ENCODE measurements at places on chromosomes 2 and 18.

- DNase-seq = no peak
Measured at GRCh38 chr2:26651470-26651771, 10.3 kb upstream of the CIB4 start.

DNA sequence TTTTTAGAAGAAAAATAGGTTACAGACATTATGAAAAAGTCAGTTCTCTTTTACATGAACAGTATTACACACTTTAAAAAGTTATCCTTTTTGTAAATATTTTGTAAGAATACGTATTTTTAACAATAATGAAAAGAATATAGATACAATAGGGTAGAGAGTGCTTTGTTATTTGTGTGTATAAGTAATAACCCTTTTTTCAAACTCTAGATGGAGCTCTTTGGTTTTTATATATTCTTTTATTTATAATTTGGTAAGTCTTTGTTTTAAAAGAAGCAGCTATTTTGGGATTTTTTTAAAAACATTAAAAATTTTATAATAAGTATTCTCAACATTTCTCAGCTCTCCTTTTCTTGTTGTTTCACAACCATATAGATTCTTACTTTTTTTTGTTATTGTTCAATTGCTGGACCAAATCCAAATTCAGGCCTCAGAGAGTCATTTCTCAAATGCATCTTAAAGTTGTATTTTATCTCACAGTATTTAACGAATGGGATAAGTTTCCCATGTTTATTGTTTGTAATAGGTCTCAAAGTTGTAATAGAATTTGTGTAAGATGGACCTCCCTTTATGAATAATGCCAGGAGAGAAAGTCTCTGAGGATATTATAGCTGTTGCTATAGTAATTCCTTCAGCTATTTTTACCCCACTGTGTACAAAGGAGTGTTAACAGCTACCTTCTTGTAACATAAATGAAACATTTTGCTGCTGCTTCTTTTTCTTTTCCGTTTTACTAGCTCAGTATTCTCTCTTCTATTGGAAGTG, 46.4 kb downstream of the ACYP2 start:
- DNase-seq = no peak

DNA sequence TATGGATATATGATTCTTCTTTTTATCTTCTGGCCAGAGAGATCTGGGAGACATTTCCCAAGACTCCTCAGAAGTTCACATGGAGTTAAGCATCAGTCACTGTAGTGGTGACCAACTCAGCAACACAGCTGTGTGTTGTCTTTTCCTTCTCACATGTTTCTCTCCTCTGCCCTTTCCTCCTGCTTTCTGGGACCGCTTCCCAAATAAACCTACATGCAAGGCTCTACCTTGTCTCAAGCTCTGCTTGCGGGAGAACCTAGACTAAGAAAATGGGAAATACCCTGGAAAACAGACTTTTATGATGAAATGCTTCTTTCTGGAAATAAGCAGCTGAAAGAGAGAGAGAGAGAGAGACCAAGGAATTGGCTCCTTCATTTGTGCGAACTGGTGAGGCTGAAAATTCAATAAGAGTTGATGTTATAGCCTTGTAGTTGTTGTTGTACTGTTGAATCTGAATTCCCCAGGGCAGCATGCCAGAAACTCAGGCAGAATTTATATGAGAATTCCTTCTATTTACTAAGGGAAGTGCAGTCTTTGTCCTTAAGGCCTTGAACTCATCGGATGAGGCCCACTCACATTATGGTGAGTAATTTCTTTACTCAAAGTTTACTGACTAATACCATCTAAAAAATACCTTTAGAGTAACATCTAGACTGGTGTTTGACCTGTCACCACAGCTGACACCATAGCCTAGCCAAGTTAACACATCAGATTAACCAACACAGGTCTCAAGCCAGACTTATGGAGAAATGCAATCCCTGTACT, 22.7 kb upstream of the DSC1 start:
- DNase-seq = no peak

GRCh38 chr2:152319822-152320570, 15.0 kb upstream of the FMNL2 start:
- DNase-seq = no peak

- no peak for DNase-seq
Measured at GRCh38 chr18:10727477-10727876, 201.7 kb downstream of the NAPG start.

GRCh38 chr18:41504316-41504715, 450.7 kb upstream of the PIK3C3 start:
- no peak for DNase-seq

GRCh38 chr2:131584380-131584779, 56.7 kb downstream of the CCDC74A start:
- DNase-seq = no peak

DNA sequence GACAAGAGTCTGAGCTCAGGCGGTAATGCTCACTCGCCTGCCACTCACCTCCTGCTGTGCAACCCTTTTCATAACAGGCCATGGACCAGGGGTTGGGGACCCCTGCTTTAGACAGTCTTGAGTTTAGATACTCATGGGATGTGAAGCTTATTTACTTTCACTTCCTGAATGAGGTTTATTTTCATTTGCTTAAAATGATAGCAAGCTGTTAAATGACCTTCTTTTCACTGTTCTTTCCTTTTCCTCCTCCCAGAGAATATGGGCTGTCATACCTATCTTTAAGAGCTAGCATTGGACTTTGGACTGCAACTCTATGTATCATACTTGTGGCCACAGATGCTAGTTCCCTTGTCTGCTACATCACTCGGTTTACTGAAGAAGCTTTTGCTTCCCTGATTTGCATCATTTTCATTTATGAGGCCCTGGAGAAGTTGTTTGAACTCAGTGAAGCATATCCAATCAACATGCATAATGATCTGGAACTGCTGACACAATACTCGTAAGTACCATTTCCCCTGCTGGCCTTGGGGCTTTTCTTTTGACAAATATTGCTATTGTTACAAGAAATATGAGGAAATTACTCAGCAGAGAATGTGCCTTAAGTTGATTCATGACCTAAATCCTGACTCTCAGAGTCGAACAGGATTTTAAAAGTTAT, 168.5 kb downstream of the DPP4 start:
- DNase-seq = no peak

- no peak for DNase-seq
Measured at GRCh38 chr2:129756276-129756675, 223.2 kb upstream of the RAB6C start.

DNA sequence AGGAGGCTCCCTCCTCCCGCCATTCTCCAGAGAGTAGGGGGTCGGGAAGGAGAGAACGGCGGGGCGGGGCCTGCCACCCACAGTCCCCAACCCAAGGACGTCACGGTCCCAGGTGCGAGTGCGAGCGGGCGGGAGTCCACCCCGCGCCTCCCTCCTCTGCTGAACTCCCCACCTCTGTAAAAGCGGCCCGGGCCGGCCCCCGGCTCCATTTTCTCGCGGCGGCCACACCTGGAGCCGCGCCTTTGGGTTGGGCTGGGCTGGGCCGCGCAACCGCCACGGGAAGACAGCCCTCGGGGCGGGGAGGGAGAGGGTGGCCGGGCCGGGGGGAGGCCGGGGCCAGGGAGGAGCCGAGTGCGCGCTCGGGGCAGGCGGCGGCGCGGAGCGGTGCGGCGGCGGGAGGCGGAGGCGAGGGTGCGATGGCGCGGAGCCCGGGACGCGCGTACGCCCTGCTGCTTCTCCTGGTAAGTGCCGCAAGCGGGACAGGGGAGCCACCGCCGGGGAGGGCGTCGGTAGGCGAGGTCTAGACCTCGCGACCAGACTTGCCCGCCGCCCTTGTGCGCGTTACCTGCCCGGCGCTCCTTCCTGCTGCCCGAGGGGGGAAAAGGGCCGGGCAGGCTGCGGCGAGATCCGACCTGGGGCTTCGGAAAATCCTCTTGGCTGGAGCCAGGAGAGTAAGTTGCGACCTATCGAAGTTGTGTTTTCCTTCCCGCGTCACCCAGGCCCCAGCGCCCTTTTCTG, at the start of gene DSG2:
Gene DSG2 (plus strand): TSS at position 342 of the 738 bp plus-strand sequence. CDS start 75 bp downstream, at position 417.
- DNase-seq = no peak

DNA sequence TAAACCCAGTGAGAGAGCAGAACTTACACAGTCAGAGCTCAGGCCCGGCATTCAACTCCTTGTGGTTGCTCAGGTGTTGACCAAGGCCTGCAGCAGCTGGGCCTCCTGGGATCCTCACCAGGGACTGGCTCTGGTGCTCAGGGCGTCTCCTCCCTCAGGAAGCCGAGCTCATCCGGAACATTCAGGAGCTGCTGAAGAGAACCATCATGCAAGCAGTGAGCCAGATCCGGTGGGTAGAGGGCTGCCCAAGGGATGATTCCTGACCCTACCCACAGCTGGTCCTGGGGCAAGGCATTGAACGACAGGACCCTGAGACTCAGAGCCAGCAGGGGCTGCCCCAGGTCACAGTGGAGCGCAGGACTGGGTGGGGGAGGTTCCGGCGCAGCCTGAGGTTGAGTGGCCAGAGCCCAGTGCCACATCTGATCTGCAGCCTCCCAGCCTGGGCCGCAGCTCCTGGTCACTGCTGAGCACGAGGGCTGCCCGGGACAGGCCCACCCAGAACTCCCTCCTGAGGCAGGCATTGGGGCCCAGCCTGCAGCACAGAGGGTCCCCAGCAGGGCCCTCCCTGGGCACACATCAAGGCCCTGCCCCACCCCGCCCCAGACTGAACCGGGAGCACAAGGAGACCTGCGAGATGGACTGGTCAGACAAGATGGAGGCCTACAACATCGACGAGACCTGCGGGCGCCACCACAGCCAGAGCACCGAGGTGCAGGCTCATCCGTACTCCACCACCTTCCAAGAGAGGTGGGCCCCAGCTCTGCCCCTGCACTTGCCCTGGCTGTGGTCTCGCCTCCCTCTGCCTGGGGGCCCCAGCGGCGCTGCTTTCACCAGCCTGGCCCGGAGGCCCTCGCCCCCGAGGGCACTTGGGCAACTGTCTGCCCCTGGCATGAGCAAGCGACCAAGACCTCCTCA, 2.4 kb downstream of the TEKT4 start:
- no peak for DNase-seq

DNA sequence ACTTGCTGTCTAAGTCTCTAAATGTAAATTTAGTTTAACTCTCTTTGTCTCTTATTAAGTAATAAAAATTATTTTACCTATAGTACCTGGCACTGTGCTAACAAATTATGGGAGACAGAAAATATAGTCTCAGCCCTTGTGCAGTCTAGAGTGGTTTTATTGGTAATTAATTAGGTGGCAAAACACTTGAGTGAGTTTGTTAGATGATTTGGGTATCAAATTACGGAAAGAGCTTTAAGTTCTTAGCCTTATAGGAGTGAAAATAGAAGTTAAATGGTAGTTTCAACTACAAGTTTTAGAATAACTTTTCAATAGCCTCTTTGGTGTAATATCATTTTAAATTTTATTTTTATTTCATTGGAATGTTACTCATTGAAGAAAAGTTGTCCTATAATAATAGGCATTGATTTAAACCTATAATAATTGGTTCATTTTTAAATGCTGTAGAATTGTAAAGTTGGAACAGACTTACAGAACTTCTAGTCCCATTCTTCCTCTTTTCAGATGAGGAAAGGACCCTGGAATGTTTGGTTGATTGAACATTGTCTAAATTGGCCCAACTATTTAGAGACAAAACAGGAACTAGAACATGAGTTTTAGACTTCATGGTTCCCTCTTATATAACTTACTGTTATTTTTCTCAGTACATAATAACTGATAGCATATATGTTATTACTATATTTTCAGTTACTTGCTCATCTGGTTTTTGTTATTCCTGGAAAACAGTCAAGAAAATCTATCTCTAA, 10.2 kb upstream of the HTR2B start:
- DNase-seq = no peak

DNA sequence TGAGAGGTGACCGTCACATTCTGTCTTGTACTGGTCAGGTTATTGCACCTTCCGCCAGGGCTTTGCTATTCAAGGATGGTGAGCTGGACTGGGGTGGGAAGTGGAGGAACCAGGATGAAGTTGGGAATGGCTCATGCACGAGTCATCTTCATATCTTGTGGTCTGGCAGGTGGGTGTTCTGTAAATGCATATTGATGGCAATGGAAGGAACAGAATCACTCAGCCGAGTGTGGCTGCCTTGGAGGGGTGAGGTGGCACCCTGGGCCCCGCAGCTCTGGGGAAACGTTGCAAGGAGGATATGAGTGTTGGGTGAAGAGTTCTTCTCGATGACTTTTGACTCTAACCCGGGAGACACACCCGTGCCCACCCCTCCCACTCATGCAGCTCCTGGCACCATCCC, 1.2 kb downstream of the NEU2 start:
- no peak for DNase-seq

- no peak for DNase-seq
Measured at GRCh38 chr2:229519655-229520430, 194.5 kb downstream of the DNER start.

DNA sequence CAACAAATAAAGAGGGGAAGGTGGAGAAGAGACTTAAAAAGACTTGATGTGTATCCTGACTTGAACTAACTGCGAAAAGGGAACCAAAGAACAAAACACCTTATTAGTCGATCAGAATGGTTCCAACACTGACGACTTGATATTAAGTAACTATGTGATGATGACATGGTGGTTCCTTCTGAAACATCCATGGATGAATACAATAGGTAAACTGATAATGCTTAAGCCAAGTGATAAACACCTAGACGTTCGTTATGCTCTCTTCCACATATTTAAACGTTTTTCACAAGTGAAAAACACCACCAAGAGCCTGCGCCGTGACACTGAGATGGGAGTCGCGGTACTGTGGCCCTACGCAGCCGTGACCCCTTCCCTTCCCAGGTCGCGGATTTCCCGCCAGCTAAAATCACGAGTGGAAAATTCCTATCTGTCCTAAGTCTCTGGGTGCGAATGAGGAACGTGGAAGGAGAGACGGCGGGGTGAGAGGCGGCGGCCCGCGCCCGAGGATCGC, 797 bp downstream of the TTC32 start:
- DNase-seq = no peak

DNA sequence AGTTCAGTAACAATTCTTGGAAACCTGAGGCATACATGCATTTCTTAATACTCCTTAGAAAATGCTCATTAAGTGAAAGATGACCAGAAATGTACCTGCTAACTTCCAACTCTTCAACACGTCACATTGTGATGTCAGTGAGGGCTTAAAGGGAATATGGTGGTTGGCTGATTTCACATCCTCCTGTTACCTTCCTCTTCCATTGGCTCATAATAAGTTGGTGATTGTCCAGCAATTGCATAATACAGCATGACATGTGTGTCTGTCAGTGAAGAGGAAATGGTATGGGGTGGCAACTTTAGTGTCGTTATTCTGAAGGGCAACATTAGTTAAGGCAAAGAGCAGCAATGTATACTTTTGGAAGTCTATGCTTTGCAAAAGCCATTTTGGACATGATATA, 26.0 kb downstream of the PLEK start:
- no peak for DNase-seq

DNA sequence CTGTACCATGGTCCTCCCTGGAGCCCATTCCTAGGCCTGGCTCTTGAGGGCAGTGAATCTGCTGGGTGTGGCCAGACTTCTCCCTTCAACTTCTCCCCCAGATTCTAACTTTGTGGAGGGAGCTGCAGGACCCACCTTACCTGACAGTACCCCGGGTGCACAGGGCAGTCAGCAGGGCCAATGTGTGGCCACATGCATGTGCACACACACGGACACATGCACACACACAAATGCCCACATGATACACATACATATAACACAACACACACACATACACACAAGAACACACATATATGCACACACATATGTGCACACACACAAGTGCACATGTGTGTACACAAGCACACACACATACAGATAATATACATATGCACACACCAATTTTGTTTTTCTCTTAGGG, 300.0 kb upstream of the HS6ST1 start:
- DNase-seq = no peak

GRCh38 chr2:186486651-186487647, 889 bp downstream of the ZC3H15 start:
- no peak for DNase-seq

GRCh38 chr18:79940814-79941472, 10.5 kb downstream of the SLC66A2 start:
- no peak for DNase-seq

GRCh38 chr2:70029814-70030409, 57.4 kb upstream of the PCBP1 start:
- DNase-seq = no peak

Data from effector memory CD4-positive, alpha-beta T cell (primary cell).